Effector memory CD8-positive, alpha-beta T cell (primary cell): ENCODE measurements at places on chromosomes 6 and 20.

GRCh38 chr6:98627129-98627775 lies 207.1 kb upstream of the POU3F2 start:
- DNase-seq: no peak

- no peak for DNase-seq
Measured at GRCh38 chr6:36979347-36979742, 6.7 kb downstream of the MTCH1 start.

DNA sequence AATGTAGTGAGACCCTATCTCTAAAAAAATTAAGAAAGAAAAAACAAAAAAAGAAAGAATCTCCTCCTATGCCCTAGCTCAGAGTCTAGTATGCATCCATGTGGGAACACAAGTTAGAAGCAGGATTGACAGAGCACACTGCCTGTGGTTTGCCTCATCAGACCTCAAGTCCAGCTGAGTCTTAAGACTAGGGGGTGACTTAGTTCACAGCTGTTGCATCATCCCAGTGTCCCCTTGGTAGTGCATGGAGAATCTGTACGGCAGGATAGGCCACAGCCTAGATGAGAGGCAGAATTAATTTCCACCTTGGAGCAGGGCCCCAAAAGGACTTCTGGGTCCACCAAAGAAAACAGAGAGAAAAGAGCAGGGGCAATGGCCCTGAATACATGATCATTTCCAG lies 13.7 kb downstream of the PNPLA1 start:
- DNase-seq: no peak

GRCh38 chr20:42740226-42740870 lies 449.4 kb downstream of the PTPRT start:
- DNase-seq: no peak

DNA sequence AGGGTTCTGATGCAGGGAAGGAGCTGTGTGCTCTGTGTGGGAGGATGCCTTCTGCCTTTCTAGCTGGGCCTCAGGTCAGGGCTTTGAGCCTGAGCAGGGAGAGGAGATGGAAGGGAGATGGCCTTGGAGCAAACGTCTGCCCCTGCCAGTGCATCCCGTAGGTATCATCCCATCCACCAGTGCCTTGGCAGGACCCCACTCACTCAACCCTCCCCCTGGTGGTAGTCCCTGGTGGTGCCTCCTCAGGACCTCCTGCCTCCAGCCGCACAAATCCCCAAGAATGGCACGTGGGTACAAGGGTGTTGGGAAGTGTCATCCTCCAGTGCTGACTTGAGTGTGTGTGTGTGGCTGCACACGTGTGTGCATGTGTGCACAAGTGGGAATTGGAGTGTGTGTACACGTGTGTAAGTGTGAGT lies 23.1 kb upstream of the MICB start:
- no peak for DNase-seq
